ENCODE measurements at places on chromosomes 5 and 9.
A peak's percentile ranks its signal among the peaks of the same experiment; 100 is the strongest.

- no peak for DNase-seq
These were observed 30.5 kb downstream of the TLR4 start for GRCh38 chr9:117734523-117735314.

GRCh38 chr9:130298662-130299279 lies 33.2 kb downstream of the HMCN2 start:
- DNase-seq, result no peak

DNA sequence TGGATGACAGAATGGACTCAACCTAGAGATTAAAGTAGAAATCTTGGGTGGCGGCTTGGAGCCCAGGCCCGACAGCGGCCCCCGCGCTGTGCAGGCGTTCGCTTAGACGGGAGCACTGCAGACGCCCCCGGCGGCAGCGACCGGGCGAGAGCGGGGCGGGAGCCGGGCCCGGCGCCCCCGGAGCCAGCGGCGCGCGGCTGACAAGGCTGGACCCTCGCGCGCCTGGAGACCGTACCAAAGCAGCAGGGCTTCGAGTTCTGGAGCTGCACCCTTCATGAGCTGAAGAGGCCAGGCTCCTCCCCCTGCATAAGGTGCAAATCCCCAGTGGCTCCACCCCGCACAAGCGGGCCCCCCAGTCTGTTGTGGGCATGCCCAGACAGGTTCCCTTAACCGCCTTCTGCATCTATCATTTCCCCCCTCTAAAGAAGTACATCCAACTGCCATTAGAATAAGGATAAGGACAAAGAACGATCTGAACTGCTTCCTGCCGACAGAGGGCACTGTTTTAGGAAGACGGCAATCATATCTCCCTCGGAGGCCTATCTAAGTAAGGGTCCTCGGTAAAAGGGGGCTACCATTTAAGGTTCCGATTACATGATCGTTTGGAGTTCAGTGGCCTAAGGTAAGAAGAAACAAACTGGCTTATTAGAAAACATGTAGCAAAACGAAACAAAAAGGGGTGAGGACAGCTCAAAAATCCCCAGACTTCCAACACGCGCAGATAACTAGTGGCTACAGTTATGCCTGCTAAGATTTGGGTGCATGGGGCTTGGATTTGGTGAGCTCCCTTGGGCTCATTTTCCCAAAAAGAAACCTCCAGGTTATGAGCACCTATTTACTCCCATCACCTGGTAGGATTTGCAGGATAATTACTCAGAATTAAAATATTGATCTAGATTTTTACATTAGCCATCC lies 66.3 kb downstream of the RGMB start:
- DNase-seq, result peak; percentile 35

- DNase-seq, result no peak
These were observed 245.4 kb downstream of the MLLT3 start for GRCh38 chr9:20376731-20377375.

DNA sequence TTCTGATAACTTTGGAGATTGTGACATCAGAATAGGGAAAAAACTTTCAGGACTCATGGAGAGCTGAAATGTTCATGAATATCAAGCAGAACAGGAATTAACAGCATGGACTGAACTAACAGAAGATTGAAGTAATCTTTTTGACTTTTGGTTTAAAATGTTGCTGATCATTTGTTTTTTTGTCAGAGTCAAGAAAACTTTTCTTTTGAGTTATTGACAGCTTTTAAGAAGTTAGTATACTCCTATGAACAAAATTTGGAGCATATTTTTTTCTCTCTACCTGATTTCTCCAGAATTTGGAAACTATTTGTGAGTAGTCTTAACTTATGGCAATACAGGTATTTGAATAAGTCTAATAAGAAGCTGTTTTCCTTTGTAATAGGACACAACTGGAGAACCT lies 244.3 kb upstream of the KLF9 start:
- DNase-seq, result no peak

DNA sequence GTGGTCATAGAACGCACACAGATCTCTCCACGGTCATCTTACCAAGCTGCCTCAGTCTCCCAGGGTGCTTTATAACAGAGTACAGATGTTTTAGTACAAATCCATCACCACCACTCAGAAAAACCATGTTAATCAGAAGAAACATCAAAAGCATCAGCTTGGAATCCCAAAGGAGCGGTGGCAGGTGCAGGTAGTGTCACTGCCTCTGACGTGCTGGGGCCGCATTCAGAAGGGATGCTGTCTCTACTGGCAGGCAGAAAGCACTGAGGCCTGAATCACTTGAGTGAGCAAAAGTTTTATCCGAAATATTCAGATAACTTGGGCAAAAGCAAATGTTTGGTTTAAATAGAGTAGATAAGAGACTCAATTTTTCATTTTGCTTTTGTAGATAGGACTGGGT lies 448.4 kb upstream of the ZNF608 start:
- no peak for DNase-seq

DNA sequence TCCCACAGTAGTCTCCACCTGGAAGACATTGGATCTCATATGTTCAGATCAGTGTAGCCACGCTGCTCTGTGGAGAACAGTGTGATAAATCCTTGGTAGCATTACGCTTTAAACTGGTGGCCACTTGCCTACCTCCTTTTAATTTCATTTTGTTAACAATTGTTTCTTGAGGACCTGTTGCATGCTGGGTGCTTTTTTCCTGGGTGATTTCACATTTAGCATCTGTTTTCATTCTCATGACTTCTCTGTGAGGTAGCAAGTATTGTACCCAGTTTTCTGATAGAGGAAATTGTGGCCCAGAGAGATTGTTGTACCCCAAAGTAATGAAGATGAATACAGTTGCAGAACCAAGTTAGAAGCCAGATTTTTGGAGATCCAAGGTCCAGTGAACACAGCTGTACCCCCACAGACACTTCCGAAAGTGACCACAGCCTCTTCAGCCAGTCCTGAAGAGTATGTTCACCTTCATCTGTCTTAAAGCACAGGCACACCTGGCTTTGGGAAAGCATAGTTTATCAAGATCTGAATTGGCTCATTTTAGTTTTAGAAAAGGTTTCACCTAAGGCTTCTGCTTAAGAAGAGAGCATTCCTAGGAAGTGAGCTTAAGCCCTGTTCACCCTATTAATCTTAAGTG lies 75.2 kb downstream of the F2RL2 start:
- DNase-seq, result no peak

DNA sequence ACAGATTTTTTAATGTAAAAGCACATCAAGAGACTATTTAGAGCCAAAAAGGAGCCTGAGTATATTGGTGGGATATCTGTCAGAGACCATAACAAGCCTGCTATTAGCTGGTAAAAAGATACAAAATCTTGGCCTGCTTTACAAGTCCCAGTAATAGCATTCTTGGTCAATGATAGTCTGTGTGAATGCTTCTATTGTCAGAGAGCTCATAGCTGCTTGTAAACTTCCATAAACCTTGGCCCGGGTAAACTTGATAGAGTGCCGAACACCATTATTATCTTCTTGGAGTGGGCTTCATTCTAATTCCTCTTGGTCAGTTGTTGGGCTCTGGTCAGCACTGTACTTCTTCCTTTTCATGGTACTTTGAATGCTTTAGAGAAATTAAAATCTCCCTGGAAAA lies 64.0 kb downstream of the UBAP1 start:
- no peak for DNase-seq

DNA sequence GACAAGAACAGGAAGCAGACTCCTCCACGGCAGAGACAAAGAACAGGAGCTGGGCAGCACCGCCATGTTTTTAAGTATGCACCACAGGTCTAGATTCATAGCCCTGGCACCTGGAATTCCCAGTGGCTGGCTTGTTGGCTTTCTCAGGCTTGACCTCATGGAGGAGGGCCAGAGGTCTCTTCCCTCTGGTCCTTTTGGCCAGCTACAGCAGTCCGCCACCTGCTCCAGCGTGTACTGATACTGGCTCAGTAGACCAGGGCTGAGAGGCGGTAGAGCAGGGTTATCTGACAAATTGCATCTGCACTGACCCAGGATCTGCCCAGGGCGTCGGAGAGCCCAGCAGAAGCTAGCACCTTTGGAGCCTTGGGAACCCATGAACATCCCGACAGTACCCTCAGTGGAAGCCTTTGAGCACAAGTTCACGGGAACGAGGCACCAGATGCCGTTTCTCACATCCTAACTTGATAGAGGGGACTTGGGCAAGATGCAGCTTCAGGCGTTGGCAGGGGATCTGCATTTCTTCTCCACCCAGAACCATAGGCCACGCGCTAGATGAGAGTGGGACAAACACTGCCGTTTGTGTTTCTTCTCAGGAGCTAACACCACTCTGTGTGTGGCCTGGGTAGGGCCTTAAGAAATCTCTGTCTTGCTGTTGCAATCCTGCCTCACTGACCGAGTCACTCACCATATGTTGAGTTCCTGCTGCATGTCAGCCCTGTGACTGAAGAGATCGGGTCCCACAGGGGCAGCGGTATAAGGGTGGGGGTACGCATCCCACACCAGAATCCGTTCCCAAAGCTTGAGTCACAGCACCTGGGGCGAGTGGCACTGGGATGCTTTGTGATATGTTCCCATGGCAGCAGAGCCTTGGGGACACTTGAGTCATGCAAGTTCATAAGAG lies 90.3 kb upstream of the OTULINL start:
- DNase-seq, result no peak

DNA sequence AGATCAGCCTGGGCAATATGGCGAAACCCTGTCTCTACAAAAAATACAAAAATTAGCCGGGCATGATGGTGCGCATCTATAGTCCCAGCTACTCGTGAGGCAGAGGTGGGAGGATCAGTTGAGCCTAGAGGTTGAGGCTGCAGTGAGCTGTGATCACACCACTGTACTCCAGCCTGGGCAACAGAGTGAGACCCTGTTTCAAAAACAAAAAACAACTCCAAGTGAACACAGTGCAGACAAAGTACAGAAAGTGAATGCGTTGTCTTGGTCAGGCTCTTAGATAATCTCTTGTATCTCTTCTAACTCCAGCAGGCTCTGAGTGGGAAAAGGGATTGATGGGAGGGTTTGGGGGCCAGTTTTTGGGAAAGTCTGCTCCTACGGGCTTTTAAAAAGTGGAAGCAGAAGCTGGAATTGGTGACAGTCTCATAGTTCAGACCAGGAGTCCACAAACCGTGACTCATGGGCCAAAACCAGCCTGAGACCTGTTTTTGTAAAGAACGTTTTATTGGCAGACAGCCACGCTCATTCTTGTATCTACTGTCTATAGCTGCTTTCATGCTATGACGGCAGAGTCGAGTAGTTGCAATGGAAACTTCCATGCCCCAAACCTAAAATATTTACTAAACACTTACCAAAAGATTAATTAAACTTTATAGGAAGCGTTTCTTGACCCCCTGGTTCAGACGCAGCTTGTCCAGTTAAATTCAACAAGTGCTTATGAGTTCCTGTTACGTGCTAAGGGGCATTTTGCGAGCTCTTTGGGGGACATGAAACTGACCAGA lies 32.9 kb downstream of the NDST1 start:
- no peak for DNase-seq

DNA sequence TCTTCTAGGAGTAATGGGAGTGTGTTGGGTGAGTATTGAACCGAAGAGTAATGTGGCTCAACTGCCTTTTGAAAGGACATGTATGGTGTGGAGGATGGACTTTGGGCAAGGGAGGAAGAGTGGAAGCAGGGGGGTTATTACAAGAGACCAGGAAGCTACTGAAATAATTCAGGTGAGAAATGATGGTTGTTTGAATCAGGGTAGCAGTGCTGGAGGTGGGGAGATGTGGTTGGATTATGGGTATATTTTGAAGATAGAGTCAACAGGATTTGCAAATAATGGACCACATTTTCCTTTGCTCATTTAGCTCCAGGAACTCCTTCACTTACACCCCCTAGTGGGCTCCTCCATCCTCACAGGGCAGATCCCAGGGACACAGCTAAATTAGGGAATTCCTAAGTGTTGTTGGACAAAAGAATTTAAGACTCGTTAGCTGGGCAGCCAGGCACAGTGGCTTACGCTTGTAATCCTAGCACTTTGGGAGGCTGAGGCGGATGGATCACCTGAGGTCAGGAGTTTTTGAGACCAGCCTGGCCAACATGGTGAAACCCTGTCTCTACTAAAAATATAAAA lies 1.2 kb upstream of the SLC4A9 start:
- DNase-seq, result peak; percentile 25

- DNase-seq, result peak; percentile 7
These were observed 2.0 kb downstream of the AK3 start for GRCh38 chr9:4738866-4739586.

GRCh38 chr5:58455480-58455879 lies 4.4 kb downstream of the PLK2 start:
- DNase-seq, result no peak
